Stimulated activated CD8-positive, alpha-beta memory T cell treated with anti-CD3 and anti-CD28 coated beads, Interleukin-7, amount 100 ng/mL, for 1 hour (primary cell): ENCODE measurements at places on chromosomes 6 and 20.

DNA sequence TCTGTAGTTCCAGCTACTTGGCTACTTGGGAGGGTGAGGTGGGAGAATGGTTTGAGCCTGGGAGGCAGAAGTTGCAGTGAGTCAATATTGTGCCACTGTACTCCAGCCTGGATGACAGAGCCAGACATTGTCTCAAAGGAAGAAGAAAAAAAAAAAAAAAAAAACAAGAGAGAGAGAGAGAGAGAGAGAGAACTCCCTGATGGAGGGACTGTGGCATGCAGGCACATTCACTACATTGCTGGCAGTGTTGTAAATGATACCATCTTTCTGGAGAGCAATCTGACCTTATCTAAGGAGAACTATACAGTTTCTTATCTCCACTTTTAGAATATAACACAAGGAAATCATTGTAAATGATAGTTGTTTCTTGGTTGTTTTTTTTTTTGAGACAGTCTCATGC is 85.1 kb downstream of the MDN1 start:
- DNase-seq: no peak

- DNase-seq: no peak
Observed at GRCh38 chr20:54103762-54104600, 33.6 kb upstream of the BCAS1 start.

DNA sequence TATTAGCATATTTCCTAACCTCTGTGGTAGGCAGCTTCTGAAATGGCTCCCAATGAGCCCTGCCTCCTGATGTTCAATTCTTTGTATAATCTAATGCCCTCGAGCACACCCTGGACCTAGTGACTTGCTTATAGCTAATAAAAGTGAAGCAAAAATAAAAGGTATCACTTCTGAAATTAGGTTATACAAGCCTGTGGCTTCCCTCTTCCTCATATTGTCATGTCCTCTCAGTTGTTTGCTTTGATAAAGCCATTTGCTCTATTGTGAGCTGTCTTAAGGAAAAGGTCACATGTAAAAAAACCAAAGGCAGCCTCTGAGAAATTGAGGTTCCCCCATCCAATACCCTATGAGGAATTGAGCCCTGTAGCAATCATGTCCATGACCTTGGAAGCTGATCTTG is 442.1 kb upstream of the ADGRB3 start:
- DNase-seq: no peak

DNA sequence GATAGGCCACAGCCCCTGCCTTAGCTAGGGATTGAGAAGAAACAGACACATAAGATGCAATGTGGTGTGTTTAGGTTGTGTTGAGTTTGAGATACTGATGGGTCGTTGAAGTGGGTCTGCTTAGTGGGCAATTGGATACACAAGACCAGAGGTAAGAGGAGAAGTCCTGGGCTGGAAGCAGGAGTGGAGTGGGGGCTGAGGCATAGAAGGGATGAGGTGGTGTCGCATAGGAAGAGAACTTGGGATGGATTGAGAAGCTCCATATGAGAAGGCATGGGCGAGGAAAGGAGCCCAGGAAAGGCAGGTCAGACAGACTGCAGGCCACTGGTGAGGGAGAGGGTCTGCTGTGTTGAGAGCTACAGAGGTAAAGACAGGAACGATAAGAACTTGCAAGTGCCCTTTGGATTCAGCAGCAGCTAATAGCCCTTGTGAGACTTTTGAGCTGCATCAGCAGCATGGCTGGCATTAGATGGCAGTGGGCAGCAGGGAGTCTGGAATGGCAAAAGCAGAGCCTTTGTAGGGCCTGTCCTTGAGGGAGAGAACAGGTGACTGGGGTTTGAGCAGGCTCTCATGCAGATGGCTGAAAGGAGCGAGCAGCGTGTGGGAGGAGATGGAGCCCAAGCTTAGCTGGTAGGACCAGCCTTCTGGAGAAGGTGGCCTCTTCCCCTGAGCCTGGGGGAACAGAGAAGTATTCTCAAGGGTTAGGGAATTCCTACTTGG is 33.2 kb downstream of the PLCG1 start:
- DNase-seq: no peak

GRCh38 chr6:45965007-45965406 is 50.7 kb downstream of the CLIC5 start:
- no peak for DNase-seq

DNA sequence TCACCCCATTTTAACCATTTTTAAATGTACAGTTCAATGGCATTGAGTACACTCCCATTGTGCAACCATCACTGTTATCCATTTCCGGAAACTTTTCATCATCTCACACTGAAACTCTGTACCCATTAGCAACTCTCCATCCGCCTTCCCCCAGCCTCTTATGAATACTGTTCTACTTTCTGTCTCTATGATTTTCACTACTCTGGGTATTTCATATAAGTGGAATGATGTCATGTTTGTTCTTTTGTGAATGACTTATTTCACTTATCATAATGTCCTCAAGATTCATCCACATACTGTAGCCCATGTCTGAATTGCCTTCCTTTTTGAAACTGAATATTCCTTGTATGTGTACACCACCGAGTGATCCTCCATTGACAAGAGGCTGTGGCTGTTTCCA is 92.9 kb upstream of the TOX2 start:
- DNase-seq: no peak

DNA sequence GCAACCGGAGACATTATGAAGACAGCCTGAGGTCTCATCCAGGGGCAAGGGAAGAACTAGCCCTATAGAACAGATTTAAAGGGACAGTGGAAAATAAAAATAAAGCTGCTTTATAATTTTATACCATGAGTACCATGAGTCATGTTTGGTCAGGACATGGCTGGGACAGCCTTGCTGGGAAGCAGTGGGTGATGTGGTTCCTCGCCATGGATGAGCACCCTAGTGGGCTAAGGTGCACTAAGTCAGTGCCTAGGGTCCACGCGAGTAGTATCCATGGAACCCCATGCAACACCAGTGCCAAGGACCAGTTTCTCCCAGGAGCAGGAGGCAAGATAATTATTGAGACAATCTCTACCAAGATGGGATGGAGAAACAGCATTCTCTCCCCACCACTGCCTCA is 33.4 kb upstream of the ELMO2 start:
- no peak for DNase-seq

DNA sequence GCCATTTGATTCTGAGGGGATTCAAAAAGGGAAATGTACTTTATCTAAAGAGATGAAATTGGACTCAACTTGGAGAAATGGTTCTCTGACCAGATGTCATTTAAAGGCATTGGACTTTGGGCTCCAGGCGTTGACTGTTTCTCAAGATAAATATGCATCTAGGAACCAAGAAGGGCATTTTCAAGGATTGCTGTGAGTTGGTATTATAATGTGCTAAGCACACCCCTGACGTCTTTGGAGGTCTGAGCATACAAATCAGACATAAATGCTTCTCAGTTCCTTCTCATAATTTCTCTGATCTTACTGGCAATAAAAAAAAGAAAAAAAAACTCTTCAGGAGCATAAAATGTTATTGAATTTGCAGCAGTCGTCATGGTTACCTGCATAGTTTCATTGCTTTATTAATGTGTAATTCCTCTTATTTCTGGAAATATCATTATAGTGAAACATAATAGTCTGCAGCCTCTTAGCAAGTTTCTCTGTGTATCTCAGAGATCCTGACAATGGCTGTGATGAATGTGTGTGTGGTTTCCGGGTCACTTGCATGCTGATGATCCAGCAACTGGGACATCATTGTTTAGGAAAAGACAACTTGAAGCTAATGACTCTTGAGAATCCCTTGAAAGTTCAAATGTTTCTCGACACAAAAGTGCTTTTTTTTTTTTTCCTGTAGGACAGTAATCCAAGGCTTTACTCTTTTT is 136.0 kb downstream of the AIG1 start:
- no peak for DNase-seq
